NCI-H1436 (cell line): ENCODE measurements at places on chromosomes 16 and 17.

- DNase-seq, result no peak
Observed at GRCh38 chr16:57564571-57565270, 22.3 kb downstream of the ADGRG5 start.

DNA sequence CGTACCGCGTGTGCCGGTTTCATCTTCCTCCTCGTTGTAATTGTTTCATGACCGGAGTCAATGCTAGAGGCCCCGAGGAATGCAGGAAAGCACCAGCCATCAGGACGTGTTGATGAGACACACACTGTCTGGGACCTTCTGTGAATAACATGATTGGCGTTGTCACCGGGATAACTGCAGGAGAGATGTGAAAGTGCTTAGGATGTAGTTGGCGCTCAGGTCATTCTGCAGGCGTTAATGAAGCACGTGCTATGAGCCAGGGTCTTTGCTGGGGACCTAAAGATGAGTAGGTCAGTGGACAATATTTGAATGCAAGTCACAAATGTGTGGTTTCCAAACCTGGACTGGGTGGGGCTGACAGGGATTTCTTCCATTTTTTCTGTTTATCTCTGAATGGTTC, 181.6 kb upstream of the HSBP1 start:
- no peak for DNase-seq

GRCh38 chr17:18109935-18110485, 1.5 kb downstream of the MYO15A start:
- no peak for DNase-seq

DNA sequence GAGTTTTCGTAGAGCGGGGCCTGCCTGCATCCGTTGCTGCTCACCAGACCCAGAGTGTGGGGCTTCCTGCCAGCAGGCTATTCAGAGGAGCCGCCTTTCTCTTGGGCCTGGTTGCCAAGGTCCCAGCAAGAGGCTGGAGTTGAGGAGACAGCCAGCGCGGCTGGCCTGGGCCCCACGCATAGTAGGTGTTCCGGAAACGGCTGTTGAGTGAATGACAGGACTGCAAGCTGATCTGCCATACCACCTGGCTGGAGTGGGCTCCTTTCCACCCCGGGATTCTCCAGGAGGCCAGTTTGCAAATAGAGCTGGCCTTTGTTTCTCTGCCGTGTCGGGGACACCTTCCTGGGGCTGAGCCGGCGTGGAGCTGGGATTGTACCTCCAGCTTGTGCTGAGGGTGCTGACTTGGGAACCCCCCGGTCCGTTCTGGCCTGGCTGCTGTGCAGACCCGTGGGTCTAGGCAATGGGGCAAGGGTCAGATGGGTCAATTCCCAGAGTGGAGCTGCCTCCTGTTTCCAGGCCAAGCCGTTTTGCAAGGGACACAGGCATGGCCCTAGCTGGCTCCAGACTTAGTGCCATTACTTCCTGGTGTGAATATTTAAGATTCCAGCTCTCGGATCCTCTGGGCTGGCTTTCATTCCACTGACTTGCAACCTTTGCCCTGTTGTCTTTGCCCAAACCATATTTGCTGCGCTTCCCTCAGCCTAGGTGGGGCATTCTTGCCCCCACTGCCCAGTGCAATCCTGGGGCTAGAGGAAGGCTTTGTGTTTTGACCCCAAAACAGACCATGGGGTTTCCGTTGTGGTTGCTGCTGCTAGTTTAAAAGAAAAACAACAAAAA, 68.8 kb downstream of the CMIP start:
- no peak for DNase-seq

DNA sequence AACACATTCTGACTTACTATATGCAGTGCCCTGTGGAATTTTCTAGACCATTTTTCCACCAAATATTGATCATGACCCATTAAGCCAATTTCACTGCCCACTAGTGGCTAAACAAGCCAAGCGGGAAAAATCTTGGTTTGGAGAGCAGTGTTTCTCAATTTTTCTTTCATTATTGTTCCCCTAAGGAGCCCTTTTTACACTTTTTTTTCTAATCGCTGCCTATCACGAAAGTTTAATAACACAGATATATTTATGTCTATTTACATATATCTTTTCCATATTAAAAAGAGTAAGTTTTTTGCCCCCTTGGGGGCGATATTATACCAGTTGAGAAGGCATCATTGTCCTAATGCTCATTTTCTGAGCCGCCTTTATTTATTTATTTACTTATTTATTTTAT, 10.8 kb upstream of the TLCD3B start:
- DNase-seq, result no peak

GRCh38 chr17:14875557-14876412, 389.3 kb downstream of the PMP22 start:
- no peak for DNase-seq

GRCh38 chr17:73480740-73481139, 163.5 kb downstream of the SDK2 start:
- no peak for DNase-seq

DNA sequence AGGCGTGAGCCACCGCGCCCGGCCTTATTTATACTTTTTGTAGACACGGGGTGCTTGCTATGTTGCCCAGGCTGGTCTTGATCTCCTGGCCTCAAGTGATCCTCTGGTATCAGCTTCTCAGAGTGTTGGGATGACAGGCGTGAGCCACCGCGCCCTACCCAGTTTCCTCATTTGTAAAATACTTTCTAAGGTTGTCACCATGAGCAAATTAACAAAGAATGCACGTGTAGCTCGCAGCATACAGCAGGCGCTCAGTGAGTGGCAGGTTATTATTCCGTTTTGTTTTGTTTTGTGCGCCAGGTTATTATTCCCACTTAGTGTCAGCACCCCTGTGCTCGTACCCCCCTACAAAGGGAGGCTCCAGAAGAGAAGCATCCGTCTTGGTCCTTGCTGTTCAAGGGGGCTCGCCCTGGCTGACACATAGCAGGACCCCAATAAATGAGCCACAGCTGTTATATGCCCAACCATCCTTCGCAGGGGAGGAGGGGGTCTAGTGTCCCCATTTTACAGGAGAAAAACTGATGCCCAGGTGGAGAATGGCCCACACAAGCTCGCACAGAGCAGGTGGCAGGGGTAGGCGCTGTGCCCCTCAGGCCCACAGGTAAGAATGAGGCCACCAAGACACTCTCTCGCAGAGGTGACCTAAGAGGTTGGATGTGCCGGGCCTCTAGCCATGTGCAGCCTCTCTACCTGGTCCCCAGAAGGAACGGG, 686 bp upstream of the MIEF2 start:
- DNase-seq, result no peak

GRCh38 chr16:70331588-70332358, 14.9 kb upstream of the DDX19A start:
- no peak for DNase-seq

GRCh38 chr17:35161281-35161761, 13.7 kb downstream of the UNC45B start:
- no peak for DNase-seq

- no peak for DNase-seq
Observed at GRCh38 chr17:66032082-66032712, 159.7 kb downstream of the CEP112 start.

- DNase-seq, result no peak
Observed at GRCh38 chr17:30761060-30761459, 63.4 kb downstream of the CRLF3 start.

- no peak for DNase-seq
Observed at GRCh38 chr17:3318336-3318735, 20.2 kb upstream of the OR3A1 start.

DNA sequence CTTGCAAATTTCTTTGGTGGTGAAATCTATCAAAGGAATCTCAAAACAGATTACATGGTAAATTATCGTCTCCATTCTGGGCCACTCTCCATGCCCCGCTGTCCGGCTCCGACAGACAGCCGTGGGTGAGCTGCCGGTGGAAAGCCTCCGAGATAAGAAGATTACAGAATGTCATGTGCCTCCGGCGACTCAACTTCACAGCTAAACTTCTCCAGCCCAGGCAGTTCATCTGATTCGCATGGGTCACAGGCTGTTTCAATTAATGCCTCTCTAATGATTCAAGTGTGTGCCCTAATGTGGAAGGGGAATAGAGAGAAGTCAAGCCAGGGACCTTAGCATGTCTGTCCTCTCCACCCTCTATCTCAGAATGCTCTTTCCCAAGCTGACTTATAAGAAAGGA, 520.8 kb upstream of the ZFHX3 start:
- DNase-seq, result no peak

DNA sequence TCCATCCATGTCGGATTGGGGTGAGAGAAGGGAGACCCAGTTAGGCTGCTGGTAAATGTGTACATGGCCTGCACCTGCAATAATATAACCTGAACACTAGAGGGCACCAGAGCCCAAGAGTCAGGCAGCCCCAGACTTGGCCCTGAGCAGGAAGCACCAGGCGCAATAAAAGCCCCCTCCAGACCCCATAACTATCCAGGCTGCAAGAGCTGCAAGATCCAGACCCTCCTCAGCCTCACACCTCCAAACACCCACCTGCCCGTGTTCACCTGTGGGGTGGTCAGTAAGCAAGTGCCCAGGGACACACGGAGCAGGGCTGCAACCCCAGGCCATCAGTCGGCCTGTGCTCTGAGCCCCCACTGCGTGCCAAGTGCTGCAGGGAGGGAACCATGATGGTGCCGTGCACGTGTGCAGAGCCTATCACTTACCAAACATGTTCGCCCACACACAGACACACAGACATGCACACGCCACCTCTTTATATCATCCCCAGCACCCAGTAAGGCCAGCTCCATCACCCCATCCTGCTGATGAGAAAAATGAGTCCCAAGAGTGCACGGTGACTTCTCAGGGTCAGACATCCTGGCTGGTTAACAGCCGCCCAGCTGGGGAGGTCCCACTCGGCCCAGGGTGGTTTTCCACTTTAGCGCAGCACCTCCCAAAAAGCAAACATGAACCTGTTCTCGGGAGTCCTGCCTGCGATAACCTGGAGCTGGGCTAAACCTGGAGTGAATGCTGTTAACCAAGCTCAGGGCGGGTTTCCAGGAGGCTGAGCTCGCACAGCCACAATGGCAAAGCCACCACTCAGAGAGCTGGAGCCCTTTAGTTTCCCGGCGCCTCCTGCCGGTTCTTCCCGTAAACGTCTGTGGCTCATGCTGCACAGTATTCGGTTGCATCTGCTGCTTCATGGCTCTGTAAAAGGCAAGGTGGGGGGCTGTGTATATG, 439.8 kb downstream of the SOX9 start:
- DNase-seq, result peak; percentile 75
